ENCODE measurements at places on chromosomes 6 and 20.

- no peak for DNase-seq
Measured at GRCh38 chr6:40183902-40184301, 249.6 kb upstream of the MOCS1 start.

- no peak for DNase-seq
Measured at GRCh38 chr6:138869398-138869797, 73.5 kb downstream of the ECT2L start.

GRCh38 chr6:70183538-70183937 is 119.3 kb downstream of the COL9A1 start:
- no peak for DNase-seq

- peak; percentile 30 for DNase-seq
Measured at GRCh38 chr6:145736661-145737144, 1.4 kb upstream of the EPM2A start.

DNA sequence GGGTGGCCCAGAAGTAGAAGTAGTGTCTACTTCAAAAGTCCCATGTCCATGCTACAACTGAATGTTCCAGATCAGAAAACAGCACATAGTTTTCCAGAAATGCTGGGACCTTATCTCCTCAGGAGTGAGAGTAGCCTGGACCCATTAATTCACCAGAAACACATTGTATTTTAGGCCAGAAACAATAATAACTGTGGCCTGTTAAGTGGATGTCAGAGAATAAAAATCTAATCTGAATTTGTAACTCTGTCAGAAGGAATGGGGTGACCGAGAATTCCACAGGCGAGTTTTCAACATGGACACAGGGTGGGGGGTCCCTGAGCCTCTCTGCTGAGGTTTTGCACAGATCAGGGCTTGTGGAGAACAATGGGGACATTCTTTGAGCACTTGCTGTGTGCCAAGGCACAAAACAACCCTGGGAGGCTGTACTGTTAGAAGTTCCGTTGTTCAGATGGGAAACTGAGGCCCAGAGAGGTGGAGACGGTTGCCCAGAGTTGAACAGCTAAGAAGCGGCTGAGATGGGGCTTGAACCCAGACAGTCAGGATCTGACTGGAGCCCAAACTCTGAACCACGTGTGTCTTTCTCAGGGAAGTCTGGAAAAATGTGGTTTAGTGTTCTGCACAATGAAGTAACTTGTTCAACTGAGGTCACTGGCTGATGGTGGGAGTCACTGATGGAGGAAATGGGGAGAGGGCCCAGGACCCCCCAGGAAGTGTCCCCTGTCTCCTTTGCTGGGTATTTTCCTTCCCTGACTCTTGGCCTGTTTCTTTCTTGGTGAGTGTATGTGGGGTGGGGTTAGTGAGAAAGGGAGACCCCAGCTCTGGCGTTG is 44.2 kb downstream of the SNAI1 start:
- DNase-seq, result no peak

DNA sequence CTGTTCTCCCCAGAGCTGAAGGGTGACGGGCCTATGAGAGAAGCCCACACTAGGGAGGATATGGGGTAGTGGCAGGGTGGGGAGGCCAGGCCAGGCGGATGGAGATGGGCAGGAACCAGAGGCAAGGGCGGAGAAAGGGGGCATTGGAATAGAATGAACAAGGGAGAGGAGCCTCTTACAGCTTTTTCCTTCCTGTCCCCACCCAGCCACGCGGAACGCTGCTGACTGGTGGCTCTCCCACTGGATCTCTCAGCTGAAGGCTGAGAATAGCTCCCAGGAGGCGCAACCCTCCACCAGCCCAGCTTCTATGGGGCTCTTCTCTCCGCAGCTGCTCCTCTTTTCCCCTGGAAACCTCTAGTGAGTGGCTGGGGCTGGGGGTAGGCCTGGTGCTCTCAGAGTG is 10.8 kb downstream of the DLK2 start:
- DNase-seq, result no peak

DNA sequence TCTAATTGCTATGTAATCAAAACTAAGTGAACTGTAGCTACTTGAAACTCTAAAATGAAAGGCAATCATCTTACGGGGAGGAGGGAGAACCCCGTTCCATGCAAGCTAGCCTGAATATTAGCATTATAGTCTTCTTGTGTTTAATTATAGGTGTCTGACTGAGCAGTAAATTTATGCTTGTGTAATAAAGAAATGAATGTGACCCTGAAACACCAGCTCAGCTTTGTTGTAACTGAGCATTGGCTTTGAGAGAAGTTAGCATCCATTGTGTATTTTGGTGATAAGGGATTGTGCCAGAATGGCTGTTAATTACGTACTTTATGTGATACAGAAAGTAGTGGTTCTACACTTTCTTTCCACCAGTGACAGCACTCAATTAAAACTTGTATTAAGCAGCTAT is 86.9 kb downstream of the QKI start:
- DNase-seq, result no peak

DNA sequence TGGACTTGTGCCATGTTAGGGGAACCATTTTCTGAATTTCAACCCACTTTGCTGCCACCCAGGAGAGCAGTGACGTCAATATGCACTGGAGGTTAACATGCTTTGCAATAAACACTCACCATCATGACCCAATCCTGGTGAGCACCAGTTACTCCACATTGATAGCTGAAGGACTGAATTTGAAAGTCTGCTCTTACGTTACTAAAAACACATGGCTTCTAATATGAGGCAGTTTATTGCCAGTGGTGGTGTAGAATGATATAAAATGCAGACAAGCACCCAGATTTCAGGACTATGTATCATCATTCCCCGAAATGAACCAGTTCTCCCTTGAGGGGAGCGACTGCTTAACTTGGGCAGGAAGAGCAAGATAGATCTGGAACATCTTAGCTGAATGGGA is 23.8 kb downstream of the RFPL4B start:
- no peak for DNase-seq

DNA sequence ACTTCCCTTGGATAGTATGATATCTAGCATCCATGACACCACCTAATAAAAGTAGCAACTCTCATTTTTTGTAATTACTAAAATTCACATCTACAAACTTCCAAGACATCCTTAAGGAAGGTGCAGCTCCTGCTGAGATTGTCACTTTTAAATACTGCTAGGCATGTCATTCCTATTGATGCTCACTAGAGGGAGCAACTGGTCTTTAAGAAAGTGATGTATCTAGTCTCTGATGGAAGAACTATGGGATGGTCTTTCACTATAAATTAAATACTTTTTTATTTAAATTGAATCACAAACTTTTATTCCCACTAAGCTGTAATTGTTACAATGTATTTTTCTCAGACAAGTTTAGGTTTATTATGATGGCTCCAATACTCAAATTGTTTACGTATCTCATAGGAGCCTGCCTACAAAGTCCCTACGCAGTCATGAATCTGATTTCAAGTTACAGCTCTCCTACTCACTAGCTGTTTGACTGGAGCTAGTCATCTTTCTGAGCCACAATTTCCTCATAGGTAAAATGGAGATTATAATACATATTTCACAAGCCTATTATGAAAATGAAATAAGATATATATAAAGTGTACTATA is 8.1 kb upstream of the TSPYL1 start:
- peak; percentile 47 for DNase-seq

DNA sequence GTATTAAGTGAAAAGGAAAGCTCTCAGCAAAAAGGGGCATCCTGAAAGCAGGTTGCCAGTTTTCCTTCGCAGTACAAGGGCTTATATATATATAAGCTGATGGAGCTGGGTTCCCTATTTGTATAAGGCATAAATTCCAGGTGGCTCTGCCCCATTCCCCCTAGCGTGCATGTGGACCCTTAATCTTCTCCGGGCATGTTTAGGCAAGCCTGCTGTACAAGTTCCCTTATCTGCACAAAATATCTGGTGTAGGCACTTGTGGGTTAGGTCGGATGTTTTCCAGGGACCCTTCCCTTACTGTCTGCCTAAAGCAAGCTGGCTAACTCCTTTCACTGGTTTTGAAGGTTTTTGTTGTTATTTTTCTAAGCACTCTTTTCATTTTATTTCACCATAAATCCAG is 140.7 kb downstream of the FUT9 start:
- no peak for DNase-seq

DNA sequence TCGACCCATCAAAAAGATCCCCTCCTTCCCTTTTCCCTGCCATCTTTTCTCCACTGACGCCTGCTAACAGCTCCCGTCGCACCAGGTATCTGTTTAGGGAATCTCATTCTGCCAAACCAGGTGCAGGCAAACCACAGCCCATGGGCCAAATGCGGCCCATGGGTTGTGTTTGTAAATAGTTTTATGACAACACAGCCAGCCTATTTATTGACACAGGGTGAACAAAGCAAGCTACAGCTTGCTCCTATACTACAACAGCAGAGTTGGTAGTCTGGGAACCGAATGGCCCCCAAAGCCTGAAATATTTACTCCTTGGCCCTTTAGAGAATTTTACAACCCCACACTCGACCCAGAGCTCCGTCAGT is 16.4 kb downstream of the NFATC2 start:
- no peak for DNase-seq

DNA sequence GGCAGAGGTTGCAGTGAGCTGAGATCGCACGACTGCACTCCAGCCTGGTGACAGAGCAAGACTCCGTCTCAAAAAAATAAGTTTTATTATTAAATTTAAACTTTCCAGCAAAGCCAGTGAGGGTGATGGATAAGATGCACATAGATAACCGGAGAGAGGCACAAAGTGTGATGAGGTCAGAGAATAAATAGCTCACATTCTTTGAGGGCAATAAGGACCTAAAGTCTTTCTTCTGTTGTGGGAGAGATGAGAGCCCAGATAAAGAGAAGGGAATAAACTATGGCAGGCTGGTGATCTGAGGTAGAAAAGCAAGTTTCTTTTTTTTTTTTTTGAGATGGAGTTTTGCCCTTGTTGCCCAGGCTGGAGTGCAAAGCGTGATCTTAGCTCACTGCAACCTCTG is 20.6 kb upstream of the EZR start:
- DNase-seq, result no peak

GRCh38 chr6:150599199-150600009 is at the start of gene PLEKHG1:
PLEKHG1 (plus strand) TSS chr6:150599885; CDS start chr6:150733682, 133,797 bp downstream.
- DNase-seq, result no peak

DNA sequence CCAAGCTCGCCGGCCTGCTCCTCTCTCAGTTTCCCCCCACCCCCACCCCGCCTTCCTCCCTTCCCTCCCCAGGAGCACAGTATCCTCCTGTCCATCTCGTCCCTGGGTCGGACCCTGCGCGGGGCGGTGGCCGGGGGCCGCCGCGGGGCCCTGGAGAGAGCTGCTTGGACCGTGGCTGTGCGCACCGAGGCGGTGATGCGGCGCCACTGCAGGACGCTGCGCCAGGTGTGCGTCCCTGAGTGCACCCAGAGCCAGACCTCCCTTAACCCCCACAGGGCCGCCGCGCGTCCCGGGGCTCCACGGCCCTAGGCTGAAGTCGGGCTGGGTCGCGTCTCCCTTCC is 2.2 kb downstream of the C20orf204 start:
- DNase-seq, result no peak

GRCh38 chr6:158643836-158644230 is 710 bp downstream of the DYNLT1 start:
- DNase-seq, result no peak

- DNase-seq, result no peak
Measured at GRCh38 chr20:59623583-59623982, 19.2 kb downstream of the PHACTR3 start.

- DNase-seq, result no peak
Measured at GRCh38 chr6:134724771-134725340, 225.0 kb downstream of the ALDH8A1 start.

- no peak for DNase-seq
Measured at GRCh38 chr6:51531623-51532022, 555.8 kb downstream of the PKHD1 start.

- DNase-seq, result no peak
Measured at GRCh38 chr6:169130113-169130512, 123.5 kb downstream of the THBS2 start.

DNA sequence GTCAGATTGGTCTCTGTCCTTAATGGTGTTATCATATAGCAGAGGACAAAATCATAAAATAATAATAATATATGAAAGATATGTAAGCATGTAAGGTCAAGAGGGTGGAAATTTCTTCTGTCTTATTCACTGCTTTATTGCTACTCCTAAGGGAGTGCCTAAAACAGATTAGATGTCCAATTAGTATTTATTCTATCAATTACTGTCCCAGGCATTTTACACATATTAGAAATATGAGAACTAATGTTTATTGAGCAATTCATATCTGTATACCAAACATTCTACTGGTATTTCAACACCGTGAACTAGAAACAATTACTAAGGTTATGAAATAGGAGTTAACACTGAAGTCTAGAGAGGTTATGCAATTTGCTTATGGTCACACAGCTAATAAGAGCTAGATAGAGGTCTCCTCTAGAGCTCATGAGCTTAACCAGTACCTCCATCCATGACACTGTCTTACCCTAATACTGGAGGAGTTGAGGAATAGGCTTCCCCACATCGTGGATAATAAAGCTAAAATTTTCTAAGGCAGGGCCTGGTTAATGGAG is 302.3 kb downstream of the PLCB1 start:
- no peak for DNase-seq

DNA sequence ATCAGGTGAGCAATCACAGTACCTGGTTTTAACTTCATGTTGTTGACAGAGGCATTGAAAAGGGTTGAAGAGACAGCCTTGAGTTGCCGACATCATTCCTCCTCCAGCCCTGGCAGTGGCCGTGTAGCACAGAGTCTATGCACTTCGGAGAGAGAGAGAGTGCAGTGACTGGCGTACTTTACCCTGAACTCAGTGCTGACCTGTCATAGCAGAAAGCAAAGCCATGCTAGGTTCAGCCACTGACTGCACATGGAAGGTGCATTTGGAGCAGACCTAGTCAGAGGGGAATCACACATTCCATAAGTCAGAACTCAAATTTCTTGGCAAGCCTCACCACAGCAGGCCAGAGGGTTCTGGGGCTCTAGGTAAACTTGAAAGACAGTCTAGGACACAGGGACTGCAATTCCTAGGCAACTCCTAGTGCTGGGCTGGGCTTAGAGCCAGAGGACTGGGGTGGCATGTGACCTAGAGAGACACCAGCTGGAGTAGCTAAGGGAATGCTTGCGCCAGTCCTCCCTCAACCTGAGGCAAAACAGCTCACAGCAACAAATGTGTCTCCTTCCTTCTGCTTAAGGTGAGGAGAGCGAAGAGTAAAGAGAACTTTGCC is 69.1 kb downstream of the ELOVL4 start:
- no peak for DNase-seq

DNA sequence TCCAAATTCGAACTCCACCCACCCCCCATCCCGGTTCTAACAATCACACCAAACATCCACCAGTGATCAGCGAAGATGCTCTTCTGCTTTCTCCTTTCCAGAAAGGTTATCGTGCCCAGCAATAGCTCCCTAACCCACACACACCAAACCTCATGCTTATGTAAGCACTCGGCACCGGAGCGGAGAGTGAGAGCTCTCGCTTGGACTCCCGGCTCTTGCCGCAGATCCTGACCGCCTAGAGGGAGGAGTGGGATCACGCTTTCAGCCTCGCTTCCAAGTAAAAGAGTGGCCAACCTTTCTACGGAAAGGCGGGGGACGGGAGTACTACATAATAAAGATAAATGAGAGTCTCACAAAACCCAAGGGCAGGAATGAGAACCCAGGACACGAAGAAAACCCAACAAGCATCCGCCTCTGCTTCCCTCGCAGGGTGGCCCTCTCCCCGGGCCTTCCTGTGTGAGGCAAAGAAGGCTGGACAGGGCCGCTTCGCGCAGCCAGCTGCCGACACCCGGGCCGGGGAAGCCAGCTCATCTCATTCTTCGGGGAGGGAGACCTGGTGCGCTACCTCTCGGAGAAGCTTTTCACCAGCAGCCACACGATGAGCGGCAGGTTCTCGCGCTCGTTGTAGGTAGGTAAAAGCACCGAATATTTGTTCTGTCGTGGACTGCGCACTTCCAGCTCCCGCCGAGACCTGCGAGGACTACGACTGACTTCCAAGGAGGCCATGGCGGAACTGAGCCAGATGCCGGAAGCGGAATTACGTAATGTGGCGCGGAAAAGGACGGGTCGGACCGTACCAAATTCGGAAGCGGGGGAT is at the start of gene DPM1:
Gene DPM1, minus strand, starts transcription at position 735 of the 817 bp plus-strand sequence. Its CDS starts 9 bp downstream, at position 726.
- no peak for DNase-seq

GRCh38 chr6:152096863-152097496 is 289.5 kb downstream of the ESR1 start:
- no peak for DNase-seq

All from globus pallidus (tissue), 1 donor.